Activated T-helper 17 cell treated with anti-CD3 and anti-CD28 coated beads, Interleukin-2, amount 50 U/mL, for 72 hours (primary cell): ENCODE measurements at places on chromosomes 4 and X.

GRCh38 chrX:16666541-16666940 is 16.6 kb downstream of the S100G start:
- ATAC-seq = no peak

DNA sequence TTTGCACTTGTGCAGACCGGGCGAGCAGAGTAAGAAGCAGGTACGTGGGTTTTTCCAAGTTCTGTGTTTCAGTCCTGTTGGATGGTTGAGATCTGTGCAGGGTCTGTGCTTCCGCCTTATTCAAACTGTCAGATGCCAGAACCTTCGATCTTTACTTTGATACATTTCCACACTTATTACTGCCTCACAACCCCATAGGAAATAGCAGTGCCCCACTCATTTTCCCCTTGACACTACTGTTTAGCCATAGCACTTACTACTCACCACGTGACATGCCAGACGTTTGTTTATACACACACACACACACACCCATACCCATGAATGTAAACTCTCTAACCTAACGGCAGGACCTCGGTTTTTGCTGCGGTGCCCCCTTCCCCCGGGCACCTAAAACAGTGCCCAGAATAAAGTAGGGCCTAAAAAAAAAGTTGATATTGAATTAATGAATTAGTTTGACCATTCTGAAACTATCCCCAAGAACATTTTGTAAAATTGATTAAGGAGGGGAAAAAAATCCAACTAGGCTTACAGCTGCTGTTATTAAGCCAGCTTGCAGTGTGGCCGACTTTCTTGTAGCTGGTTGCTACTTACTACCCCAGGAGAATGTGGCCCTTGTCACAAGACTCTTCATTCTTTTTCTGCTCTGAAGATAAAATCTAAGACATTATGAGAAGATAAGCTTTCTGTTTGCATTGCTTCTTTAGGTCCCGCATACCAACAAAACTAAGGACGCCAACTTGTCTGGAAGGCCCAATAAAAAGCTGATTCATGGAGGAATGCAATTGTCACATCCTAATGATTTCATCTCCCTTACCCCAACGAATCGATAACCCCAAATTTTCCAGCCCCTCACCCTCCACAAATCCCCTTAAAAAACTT is 704 bp upstream of the SEPSECS start:
- ATAC-seq = peak; percentile 62

GRCh38 chr4:61041527-61041926 is 158.6 kb upstream of the ADGRL3 start:
- ATAC-seq = no peak

GRCh38 chr4:148634476-148634875 is 192.3 kb upstream of the NR3C2 start:
- ATAC-seq = no peak

GRCh38 chr4:165458471-165458870 is 79.7 kb downstream of the CPE start:
- ATAC-seq = no peak

- ATAC-seq = no peak
These were observed 378 bp upstream of the RPS6KA6 start for GRCh38 chrX:84188320-84188834.

- peak; percentile 89 for ATAC-seq
These were observed 88.2 kb upstream of the STS start for GRCh38 chrX:7059214-7059838.

GRCh38 chr4:111934314-111934713 is 210.9 kb upstream of the FAM241A start:
- ATAC-seq = no peak

DNA sequence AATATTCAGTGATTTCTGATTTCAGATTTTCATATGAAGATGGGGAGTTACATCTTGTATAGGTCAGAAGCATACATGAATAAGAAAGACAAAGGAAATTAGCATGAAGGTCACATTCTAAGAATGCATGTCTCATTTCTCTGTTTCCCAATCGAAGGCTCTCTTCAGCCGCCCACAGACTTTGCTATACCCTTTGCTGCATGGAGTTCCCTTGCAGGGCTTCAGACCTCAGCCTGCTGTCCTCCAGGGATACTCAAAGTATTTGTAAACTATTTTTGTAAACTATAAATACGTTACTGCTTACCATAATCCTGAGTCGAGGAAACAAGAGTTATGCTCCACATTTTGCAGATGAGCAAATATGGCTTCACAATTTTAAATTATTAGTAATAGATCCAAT is 738.4 kb downstream of the PCDH18 start:
- ATAC-seq = no peak

DNA sequence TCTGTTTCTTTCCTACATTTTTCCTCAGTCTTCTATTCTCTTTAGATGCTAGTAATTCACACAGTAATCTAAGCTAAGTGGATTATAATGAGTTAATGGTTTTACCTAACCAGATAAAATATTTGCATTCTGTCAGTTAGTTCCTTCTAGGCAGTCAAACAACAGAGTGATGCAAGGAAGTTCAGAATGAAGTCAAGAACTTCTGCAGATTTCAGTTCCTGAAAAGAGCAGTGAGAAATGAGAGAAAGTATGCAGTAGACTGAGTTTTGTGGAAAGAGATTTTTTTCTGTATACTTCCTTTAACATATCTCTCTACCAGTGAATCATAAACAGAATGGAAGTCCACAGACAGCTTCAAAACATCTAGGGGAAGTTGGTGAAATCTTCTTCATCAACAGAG is 774.0 kb upstream of the POU3F4 start:
- no peak for ATAC-seq

DNA sequence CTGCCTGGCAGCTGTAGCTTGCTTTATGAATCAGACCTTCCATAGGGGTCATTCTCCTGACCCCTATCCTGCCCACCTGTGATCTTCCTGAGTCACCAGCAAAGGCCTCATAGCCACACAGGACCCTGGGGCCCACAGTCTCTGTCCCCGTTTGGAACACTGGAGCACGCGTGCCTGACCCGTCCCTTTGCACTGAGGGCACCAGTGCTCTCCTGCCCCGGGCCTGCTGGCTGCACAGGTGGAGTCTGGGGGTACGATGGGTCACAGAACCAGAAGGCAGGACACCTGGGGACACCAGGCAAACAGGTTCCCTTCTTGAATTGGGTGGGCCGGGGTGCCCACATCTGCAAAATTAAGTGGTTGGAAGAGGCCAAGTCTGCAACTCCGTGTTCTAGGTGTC is 97.2 kb downstream of the CPZ start:
- ATAC-seq = no peak

- no peak for ATAC-seq
These were observed 6.5 kb upstream of the JAKMIP1 start for GRCh38 chr4:6206771-6207290.

DNA sequence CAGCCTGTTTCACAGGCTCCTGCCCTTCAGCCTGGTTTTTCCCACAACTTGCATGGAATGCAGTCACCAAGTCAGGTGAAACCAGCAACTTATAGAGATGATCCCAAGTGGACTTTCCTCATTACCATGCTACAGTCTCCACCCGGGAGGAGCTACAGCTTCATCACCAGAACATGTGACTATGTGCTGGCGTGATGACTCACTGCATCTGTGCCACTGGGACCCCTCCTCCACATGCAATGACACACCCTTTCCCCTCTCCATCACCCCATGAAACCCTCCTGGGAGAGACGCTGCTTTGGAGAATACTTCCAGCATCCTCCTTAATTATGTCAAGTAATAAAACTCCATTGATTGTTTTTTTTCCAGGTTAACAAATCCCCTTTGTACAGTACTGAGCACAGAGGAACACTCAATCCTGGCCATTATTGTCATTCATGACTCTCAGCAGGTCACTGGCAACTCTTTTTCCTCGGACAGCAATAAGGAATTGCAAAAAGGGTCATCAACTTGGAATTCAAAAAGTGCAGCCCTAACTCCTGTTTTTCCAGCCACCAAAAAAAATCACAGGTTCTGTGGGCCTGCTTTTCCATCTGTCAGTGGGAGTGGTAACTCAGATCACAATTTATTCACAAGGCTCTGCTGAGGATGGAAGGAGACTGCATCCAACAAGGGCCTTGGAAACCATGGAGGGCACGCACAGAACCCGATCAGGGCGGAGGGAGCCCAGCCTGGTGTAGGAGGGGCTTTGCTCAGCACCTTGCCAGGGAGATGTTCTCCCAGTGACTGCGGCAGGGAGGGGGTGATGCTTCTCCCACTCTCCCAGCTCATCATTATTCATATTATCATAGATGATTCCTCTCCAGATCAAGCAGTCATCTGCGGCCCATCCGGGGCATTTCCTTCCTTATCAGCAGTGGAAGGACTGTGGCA is 17.4 kb downstream of the QDPR start:
- peak; percentile 26 for ATAC-seq

DNA sequence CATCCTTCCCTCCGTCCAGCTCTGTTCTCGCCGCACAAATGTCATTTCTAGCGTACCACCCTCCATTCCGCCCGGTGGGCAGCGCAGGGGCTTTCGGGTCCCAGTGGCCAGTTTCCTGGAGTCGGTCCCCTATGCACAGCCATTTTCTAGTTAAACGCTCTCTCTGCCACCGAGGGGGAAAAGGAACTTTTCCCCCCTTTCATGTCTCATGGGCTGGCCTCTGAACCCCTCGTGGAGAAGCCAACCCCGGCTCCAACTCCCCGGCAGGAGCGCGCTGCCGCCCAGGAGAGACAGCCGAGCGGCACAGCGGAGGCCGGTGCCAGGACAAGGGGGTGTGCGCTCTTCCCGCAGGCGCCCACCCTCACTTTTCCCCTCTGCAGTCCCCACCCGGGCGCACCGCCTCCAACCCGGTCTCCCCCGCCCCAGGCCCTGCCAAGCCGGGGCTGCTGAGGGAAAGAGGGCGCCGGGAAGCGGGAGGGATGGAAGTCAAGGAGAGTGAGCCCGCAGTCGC is 662 bp downstream of the APBB2 start:
- no peak for ATAC-seq

GRCh38 chr4:173518425-173519102 is 11.5 kb downstream of the HAND2 start:
- no peak for ATAC-seq
